Left renal pelvis (tissue), 4 donors: ENCODE measurements at places on chromosomes 12 and 14. TPM values are rescaled to one million over a fixed set of nuclear protein-coding genes. Genes with fewer than 3 reads are reported as not detected.

DNA sequence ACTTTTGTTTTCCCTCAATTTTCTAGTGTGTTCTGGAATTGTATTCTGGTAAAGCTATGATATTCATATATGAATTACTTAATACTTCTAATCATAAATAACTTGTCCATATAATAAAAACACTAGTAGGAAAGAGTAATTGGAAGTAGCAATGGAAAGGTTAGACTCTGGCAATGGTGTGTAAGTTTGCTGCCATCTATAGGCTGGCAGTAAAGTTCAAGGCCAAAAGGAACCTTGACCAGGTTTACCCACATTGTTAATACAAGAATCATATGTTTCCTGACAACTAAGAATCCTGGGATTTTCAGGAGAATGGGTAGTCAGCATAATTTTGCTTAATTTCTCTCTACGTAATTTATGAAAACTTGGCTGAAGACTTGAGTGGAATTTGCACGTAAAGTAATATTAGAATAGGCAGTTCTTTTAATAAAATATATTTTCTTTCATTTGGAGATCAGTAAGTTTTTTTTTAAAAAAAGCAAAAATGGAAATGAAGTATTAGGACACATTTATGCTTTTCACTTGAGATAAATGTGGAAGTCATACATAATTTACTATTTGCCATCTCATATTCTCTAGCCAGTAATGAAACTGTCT lies 926.7 kb downstream of the GALC start:
- DNase-seq = no peak

ADCY4 gene
- 23.3 TPM for polyA plus RNA-seq

GRCh38 chr14:34007902-34008301 lies 57.0 kb upstream of the EGLN3 start:
- no peak for DNase-seq

RIMKLB gene
- polyA plus RNA-seq = 130 TPM

GRCh38 chr14:74459289-74459946 lies 33.4 kb upstream of the SYNDIG1L start:
- no peak for DNase-seq

CMKLR1 gene
- 6.0 TPM for polyA plus RNA-seq

DNA sequence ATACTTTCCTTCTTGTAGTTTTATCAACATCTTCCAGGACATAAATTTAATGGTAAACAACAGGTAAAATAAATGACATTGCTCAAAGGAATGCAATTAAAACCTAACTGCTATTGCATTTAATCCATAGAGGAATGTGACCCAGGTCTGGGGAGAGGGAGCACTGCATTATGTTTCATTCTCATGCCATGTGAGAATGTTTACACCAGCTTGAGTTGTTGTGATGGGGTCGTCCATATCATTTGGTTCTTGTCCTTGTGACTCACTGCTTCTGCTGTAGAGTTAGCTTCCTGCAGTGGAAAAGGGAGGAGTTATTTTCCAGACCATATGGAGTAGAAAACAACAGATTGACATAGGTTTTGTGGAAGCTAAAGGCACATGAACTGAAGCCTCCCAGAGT lies 129.3 kb upstream of the PMCH start:
- DNase-seq = no peak

DNA sequence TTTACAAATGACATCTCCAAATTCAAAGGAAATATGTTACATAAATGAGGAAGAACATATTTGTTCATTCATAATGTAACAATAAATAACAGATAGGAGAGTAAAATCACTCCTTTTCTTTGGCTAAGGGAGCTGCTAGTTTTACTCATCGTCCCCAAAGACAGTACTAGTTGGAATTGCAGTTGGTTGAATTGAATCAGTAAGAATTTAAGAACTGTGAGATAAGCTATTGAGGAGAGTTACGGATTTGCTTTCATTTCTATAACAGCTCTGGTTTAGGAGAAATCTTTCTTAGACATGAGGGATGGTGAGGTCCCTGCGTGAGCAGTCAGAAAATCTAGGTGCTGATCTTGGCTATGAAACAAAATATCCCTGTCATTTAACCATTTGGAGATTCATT lies 402.8 kb downstream of the AEBP2 start:
- no peak for DNase-seq

GRCh38 chr12:130761537-130762318 lies 45.6 kb upstream of the RIMBP2 start:
- DNase-seq = peak; percentile 37

- DNase-seq = no peak
Measured at GRCh38 chr12:46490635-46491034, 118.1 kb upstream of the SLC38A2 start.

DNA sequence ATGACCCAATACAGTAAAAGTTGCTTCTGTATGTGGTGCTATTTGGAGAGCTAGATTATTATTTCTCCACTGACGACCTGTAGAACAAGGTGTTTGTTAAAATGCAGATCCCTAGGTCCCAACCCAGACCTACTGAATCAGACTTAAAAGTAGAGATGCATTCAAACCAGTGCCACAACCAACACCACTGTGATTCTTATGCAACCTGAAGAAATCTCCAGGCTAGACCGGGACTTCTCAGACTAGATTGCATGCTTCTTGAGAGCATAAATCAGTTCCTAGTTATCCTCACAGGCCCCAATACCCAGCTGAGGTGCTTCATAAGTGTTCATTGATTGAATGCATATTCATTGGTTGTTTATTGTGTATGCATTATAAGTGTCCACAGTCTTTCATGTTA lies 78.2 kb downstream of the SPTSSA start:
- no peak for DNase-seq

GDF3 gene
- polyA plus RNA-seq = 0.89 TPM

DNA sequence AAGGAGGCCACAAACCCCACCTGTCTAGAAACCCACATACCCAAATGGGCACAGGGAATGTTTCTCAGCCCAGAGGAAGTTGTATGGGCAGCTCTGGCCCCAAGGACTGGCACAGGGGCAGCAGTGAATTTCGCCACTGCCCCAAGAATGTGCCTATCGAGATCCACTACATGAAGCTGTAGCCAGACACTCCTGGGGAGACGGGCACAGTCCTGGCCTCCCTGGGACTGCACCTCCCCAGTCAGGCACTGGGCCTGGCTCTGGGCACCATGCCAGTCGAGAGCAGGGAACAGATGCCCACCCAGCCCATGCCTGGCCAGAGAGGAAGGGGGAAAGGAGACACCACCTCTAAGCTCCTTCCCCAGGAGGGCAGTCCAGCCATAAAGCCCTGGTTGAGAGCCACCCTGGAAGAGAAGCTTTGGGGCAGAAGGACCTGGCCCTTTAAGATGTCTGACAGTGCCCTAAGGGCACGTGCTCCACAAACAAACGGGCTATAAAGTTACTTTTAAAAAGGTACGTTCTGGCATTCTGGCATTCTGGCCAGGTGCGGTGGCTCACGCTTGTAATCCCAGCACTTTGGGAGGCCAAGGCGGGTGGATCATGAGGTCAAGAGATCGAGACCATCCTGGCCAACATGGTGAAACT lies 8.4 kb downstream of the ADCY6 start:
- DNase-seq = no peak

ASCL1 gene
- polyA plus RNA-seq = not detected

- DNase-seq = no peak
Measured at GRCh38 chr12:113485330-113485729, 13.7 kb upstream of the LHX5 start.

IL26 gene
- polyA plus RNA-seq = not detected

GRCh38 chr12:44285321-44285960 lies 449.6 kb downstream of the TMEM117 start:
- DNase-seq = no peak

GRCh38 chr12:53586745-53587144 lies 39.4 kb downstream of the ATF7 start:
- DNase-seq = no peak

DNA sequence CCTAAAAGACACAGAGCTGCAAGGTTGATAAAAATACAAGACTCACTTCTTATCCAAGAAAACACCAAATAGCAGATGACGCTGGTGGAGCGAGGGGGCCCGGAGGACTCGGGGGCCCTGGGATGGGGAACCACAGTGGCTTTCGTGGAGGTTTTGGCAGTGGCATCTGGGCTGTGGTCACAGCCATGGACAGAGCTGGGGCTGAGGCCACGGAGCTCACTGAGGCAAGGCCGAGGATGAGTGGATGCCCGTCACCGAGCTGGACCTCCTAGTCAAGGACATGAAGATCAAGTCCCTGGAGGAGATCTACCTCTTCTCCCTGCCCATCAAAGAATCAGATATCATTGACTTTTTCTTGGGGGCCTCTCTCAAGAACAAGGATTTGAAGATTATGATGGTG lies 117.2 kb downstream of the PTPRO start:
- no peak for DNase-seq

DNA sequence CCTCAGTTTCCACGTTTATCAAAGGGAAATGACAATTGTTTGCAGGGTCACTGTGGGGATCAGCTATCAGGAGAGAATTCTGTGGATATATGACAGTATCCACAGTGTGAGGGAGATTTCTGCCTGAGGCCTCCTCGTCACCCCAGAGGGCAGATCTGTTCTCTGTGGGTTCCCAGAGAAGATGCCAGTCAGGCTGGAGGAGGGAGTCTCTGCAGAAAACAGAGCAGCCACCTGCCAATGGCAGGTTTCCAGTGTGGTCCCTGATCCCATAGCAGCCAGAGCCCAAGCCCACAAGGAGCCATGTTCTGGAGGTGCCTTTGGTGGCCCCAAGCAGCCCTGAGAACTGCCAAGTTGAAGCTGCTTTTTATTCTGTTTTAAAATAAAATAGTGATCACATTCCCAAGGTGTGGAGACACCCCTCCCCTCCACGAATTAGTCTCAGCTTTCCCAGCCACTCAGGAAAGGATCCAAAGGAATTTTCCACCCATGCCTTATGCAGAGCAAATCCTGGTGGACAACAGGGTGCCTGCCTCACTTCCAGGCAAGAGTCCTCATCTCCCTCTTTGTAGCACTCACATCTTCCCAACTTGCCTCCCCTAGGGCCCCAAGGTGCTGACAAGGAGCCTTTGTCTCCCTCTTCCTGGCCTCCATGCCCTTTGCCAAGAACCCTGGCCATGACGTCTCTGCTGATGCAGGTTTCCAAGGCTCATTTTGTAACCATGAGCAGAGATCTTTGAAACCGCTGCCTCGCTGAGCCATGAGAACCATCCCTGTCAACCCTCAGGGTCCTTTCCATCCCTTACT lies 20.4 kb downstream of the CMKLR1 start:
- DNase-seq = no peak

GRCh38 chr12:12079291-12079690 lies 8.6 kb downstream of the BCL2L14 start:
- no peak for DNase-seq

- DNase-seq = no peak
Measured at GRCh38 chr12:85820101-85820500, 16.1 kb downstream of the RASSF9 start.
